Adipocyte (in vitro differentiated cells): ENCODE measurements at places on chromosomes 6 and 20.

DNA sequence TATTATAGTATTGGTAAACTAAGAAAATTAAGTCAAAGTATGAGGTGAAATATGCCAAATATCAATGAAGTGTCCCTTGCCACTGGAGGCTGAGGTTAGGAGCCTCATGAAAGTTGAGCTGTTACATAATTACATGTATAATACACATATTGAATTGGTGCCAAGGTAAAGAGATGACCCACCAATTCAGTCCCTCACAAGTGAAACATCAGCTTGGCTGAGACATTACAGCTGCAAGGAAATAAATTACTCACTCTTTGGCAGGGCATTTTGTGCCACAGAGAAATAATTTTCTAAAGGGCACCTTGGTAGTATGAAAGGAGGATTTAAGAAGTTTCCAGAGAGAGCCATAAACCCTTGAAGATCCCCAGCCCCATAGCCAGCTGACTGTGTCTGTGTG, 127.4 kb downstream of the ADGRG6 start:
- DNase-seq, result no peak

DNA sequence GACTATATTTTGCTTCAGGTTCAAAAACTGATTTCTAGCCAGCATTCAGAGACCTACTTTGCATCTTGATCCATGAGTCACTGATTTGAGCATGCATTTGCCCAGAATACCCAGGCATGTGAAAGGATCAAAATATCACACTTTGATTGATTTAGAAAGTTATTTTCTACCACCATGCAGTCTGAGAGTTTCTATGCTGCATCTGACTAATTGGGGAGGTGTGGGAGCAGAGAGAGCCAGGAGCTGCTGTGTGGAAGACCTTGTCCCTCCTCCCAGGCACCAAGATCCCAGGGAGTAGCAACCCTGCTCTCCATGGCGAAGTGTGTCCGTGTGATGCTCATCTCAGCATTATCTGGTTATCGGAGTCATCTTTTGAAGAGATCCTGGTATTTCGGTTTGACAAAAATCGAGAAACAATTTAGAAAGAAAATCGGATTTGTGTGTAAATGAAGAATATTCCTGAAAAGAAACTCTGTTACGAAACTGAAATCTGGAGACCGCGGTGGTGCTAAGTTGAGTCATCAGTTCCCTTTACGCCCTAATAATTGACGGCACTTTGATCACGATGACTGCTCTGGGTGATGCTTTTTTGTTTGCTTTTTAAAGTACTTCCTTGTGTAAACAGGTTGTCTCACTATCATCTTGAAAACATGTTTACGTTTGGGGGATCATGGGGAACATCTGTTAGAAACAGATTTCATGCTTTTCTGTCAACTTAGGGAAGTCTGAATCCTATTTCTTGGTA, 193.4 kb downstream of the BACH2 start:
- no peak for DNase-seq

- DNase-seq, result no peak
These were observed 160.3 kb downstream of the PREX1 start for GRCh38 chr20:48667481-48667880.

DNA sequence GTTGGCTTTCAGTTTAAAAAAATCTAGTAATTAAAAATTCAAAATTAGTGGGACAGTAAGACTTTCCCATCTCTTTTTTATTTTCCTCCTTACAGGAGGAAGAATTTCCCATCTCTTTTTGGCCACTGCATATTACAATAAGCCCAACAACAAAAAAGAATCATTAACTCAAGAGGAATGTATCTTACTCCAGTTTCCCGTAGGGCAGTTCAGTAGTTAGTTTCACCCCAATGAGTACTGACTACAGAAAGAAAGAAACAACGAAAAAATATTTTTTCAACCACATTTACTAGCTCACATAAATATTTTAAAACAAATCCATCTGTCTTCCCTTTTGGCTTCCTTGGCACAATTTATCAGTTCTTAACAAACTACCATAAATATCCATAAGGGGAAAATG, 14.9 kb upstream of the BLOC1S5 start:
- DNase-seq, result no peak

- DNase-seq, result no peak
These were observed 102.3 kb downstream of the SH3BGRL2 start for GRCh38 chr6:79733388-79733787.

GRCh38 chr20:17936286-17936760, 32.3 kb downstream of the SNX5 start:
- DNase-seq, result no peak

- DNase-seq, result peak; percentile 85
These were observed 5.9 kb downstream of the TMEM63B start for GRCh38 chr6:44133003-44133931.

DNA sequence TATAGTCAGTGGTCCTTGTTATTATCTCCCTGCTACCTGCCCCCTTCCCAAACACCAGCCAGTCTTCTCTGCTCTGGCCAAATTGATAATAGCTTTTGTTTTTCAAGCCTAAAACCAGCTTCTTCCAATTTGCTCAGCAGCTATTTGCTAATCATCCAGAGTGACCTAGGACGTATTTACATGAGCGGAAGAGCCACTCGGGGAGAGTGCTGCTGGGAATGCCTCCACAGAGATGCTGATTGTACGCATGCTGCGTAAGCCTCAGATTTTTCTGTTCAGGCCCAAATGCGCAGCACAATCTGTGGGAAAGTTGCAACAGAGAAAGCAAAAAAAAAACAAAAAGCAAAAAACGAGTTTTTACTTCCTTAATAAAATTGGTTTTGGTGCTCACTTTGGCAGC, 24.4 kb upstream of the ID1 start:
- no peak for DNase-seq

GRCh38 chr6:158037771-158038170, 56.1 kb downstream of the SYNJ2 start:
- no peak for DNase-seq

- peak; percentile 42 for DNase-seq
These were observed 101.8 kb downstream of the TRERF1 start for GRCh38 chr6:42349753-42350511.

- no peak for DNase-seq
These were observed 119.9 kb downstream of the UST start for GRCh38 chr6:148866657-148867268.

DNA sequence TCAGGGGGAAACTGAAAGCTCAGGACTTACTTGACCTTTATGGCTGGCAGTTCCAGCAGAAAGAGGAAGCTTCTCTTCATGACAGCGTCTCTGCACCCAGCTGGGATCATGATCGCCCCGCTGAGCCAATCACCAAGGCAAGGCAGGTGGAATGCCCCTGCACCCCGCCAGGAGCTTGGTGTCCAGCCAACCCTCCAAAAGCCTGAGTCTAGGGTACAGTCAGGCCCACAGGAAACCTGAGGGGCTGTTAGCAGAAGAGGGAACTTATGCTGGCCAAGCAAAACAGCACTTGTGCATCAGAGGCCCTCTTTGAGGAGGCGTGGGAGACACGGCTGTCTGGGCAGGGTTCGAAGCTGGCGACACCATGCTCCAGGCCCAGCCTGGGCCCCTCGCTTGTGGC, 188.3 kb upstream of the GMDS start:
- DNase-seq, result no peak

GRCh38 chr20:22768266-22769178, 184.2 kb upstream of the FOXA2 start:
- peak; percentile 56 for DNase-seq

DNA sequence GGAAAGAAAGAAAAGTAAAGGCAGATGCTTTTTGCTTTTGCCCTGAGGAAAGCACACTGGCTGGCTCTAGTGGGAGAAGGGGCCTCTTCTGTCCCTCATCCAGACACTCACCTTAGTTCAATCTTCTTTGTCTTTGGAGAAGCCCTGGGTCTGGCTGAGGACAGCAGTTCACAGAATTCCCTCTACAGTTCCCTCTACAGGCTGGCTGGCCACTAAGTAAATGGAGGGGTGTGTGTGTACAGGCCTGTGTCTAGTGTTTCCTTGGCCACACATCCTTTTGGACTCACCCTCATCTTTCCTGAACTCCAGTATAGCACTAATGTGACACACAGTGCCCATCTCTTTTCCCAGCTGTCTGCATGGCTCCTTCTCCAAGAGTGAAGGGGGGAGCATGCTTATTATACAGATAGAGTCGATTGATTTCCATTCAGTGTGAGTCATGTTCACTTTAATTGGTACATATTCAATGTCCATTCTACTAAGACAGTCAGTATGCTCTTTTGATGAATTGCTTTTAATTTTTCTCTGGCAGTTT, 26.0 kb upstream of the CLVS2 start:
- DNase-seq, result no peak

- DNase-seq, result peak; percentile 62
These were observed 672 bp downstream of the PREX1 start for GRCh38 chr20:48826883-48827771.

- DNase-seq, result peak; percentile 60
These were observed 22.2 kb downstream of the TNXB start for GRCh38 chr6:32086661-32087573.

DNA sequence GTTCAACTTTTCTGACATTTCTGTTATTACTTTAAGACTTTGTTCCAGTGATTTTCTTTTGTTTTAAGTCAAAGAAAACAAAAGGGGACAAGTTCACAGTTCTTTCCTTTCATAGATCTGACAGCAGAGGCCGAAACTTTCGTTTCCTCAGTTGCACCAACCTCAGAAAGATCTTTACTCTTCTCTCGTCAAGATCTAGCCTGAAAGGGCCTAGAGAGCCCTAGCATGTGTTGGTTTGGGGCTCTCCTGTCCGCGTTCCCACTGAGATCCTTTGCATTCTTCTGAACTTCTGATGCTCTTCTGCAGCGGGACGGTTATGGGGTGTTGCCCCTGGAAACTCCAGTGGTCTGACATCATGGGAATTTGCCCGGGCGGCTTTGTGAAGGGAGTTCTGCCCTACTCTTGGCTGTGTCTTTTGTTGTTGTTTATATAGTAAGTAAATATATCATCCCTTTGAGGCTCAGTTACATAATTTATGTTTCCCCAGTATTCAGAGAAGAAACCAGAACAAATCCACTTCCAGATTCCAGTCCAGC, 129.1 kb downstream of the SASH1 start:
- no peak for DNase-seq

- DNase-seq, result peak; percentile 98
These were observed at the start of gene JAG1 for GRCh38 chr20:10673842-10674683. Gene JAG1, minus strand, starts transcription at chr20:10673999. Its CDS starts 469 bp downstream, at chr20:10673530.

- DNase-seq, result no peak
These were observed 122.3 kb downstream of the WDR27 start for GRCh38 chr6:169579407-169580111.

DNA sequence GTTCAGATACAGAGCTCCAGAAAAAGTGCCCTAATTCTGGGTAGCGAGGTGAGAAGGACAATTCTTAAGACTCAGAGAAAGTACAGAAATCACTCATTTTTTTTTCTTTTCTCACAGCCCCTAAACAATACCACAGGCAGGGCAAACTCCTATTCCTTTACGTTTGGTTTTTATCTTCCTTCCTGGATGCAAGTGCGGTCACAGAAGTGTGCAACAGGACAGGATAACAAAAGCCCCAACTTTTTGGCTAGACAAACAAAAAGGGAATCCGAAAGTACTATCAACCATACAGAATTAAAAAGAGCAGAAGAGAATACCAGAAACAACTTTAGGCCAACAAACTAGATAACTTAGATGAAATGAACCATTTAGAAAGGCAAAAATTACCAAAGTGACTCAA, 18.4 kb upstream of the BEND6 start:
- DNase-seq, result no peak

DNA sequence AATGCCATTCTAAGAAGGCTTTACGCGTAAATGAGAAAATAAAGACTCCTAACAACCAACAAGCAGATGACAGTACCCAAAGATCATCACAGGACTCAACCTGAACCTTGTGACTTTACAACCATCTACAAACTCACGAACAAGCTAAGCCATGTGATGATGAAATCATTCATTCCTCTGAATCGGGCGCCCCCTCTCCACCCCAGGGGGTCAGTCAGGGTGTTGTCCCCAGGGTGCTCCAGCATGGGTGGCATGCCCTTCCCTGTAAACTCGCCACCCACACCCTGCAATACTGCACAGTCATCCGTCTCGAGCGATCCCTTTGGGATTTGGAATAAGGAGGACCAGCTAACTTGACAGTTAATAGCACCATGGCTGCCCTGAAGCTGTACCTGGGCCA, 12.6 kb downstream of the SERPINB6 start:
- DNase-seq, result no peak

GRCh38 chr20:4099905-4100675, 84.7 kb upstream of the RNF24 start:
- peak; percentile 39 for DNase-seq

DNA sequence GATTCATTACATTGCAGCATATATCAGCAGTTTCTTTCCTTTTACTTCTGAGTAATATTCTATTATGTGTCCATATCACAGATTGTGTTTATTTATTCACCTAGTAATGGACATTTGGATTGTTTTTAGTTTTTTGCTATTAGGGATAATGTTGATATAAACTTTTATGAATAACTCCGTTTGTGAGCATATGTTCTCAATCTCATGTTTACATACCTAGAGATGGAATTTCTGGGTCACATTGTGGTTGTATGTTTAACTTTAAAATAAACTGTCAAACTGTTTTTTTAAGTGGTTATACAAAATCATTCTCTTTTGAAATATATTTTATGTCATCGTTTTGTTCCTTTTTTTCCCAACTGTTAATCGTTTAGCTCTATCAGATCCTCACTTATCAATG, 311.6 kb downstream of the MMUT start:
- peak; percentile 74 for DNase-seq

- DNase-seq, result no peak
These were observed 92.0 kb upstream of the FRMD1 start for GRCh38 chr6:168170841-168171601.

GRCh38 chr20:32332614-32333013, 25.5 kb upstream of the ASXL1 start:
- peak; percentile 36 for DNase-seq

GRCh38 chr6:35327349-35328027, 14.9 kb upstream of the PPARD start:
- DNase-seq, result peak; percentile 58

DNA sequence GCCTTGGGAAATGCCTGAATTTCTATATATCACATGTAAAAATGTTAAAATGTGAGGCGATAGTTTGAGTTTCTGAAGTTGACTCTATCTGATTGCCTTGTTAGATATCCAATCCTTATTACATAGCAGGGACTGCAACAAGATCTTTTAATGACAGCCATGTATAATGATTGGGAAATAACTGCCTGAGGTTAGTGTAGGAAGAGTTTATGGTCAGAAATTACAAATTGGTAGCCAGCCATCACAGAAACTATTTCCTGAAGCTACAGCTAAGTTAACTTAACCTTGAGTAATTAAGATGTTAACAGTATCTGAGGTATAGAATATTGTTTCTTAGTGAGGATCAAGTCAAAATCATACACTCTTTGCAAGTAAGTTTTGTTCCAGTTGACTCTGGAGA, 41.0 kb downstream of the AKIRIN2 start:
- peak; percentile 50 for DNase-seq

DNA sequence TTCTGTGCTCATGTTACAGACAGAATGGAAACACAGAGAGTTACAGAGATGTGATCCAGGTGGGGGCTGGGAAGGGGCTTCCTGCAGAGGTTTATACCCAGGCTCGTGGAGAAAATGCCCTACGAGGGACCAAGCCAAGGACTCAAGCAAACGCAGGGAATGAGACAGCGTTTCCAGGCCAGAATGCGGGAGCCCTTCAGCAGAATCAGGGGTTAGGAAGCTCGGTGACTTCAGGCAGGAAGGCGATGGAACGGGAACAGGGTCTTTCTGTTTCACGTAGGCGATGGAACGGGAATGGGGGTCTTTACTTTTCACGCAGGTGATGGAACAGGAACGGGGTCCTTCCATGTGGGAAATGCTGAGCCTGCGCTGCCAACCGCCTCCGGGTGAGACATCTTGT, 82.6 kb downstream of the THBS2 start:
- DNase-seq, result no peak
